ENCODE measurements at places on chromosomes 2 and 18.

DNA sequence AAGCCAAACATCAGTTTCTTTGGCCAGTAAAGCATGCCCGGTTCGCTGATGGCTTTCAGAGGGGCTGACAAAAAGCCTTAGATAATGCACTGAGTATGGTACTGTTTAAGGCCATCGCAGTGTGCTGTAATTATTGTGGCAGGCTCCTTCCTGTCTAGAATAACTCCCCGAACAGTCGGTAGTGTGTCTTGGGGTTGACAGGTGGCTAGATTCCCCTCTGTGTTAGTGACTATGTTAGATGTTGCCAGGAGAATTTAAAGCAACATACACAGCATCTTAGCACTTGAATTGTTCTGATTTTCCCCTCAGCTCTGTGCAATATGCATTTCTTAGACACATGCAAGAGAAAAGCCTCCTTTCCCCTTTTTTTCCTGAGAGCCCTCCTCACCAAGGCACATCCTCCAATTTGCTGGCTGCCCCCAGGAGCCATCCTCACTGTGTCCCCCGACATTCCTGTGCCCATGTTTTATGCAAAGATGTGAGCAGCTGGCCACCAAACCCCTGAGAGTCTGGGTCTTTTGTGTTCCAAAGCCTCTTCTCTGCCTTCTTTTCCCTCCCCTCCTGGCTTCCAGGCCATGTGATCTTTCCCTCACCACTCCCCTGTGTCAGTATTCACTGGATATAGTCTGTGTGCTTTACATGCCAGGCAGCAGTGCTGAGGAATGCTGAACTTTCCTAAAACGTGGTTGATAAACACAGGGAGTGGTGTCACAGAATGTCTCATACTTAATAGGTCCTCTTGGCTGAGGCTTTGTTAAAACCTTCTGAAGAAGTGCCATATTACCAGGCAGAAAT lies 331.5 kb downstream of the HRH4 start:
- DNase-seq: no peak

DNA sequence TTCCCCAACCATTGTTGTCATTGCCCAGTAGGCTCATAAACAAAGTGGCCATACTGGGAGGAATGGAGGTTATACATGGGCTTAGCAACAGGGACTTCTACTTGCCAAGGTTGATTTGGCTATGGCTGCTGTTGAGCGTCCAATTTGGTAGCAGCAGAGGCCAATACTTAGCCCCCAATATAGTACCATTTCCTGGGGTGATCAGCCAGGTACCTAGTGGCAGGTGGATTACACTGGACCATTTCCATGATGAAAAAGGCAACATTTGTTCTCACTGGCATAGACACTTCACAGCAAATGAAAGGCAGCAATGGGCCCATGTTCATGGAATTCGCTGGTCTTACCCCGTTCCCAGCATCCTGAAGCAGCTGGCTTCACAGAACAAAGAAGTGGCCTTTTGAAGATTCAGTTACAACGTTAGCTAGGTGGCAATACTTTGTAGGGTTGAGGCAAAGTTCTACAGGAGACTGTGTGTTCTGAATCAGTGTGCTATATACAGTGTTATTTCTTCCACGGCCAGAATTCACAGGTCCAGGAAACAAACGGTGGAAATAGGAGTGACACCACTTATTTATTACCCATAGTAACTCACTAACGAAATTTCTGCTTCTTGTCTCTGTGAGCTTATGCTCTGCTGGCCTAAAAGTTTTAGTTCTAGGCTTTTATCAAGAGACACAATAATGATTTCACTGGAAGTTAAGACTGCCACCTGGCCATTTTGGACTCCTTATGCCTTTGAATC lies 37.5 kb downstream of the FBXO11 start:
- no peak for DNase-seq

DNA sequence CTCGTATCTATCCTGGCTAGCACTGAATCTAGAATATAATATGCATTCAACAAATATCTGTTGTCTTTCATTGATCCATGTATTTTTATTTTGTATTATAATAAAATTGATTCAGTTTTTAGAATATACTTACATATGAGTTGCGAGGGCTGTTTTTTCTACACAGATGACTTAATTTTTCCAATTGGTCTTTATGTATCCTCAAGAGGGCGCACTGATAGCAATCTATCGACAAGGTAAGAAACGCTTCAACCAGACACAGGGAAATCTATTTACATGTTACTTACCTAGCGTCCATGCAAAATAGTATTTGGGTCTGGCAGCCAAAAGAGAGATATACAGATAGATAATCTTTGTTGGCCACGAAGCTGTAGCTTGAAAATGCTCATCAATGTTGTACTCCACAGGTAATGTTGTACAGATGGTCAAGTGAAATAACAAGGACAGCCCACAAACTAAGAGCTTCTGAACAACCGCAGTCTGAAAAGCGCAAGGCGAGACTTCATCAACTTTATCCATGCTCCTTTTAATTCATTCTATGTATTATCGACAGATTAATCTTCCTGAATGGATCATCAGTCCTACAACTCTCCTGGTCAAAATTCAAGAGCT lies 35.5 kb upstream of the KIDINS220 start:
- peak; percentile 63 for DNase-seq

DNA sequence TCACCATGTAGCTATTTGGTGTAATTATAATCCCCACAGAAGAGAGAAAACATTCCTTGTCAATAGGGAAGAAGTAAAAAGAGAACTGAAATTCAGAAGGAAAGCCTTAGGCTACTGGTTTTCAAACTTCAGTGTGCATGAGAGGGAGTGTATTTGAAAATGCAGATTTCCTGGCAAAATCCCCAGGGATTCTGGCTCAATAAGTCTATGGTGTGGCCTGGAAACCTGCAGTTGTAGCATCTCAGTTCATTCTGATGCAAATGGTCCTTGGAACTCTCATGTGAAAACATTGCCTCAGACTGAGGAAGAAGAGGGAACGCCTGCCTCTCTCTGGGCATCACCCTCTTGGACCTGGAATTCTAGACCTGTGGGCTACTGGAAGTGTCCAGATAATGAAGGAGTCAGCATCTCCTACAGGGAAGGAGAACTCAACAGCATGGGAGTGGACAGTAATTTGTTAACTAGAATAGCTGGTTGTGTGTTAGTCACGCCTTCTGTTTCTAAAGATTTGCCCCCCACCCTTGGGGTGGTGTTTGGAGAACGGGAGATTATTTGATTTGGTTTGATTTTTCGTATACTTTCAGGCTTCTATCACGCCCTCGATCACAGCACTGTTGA lies 21.3 kb downstream of the COL4A3 start:
- DNase-seq: no peak

GRCh38 chr18:77147418-77147852 lies 14.9 kb upstream of the MBP start:
- DNase-seq: peak; percentile 86
